CD4-positive, alpha-beta T cell treated with Interleukin-15 for 1 hour (primary cell): ENCODE measurements at places on chromosomes 3 and 15.

DNA sequence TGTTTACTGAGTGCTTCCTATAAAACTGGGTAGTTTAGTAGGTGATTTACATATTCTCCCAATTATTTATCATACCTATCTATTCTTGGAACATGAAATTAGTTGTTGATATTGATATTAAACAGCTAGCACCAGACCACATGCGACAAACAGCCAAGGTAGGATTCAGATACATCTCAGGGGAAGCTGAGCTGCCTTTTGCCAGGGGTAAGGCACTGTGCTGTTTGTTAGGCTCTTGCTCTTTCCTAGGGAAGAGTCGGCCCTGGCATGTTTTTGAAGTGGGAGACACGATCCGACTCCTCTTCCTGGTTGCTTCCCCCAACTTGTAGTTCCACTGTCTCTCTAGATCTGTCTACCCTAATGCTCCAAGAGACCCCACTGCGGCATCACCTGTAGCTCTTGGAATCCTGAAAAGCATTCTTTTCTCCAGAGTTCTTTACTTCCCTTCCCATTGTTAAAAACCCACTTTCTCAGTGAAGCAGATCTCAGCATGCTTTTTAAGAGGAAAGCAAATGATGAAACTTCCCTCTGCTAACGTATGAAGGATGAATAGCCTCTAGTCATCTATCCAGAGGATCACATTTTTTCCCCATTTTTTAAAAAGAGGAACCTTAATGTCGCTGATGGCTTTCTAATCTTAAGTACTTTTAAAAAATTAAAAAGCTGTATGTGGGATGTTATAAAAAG is 138.4 kb downstream of the GHSR start:
- no peak for DNase-seq

- DNase-seq: no peak
These were observed 10.0 kb downstream of the KLHDC8B start for GRCh38 chr3:49181351-49181750.

DNA sequence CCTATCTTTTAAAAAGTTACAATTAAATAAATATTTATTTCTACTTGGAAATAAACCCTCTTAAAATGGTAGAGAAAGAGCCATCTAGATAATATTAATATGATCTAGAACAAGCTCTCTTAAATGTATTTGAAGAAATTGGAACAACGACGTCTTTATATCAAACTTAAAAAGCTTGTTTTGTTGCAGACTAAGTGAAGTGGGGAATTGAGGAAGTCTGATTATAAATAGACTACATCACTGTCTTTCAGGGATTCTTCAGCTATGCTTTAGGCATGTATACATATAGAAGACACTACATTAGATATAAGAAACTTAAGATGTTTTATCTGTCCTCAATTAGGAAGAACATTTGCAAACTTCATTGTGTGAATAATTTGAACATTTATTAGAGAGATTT is 1.8 kb downstream of the BCHE start:
- DNase-seq: no peak

- no peak for DNase-seq
These were observed 4.3 kb downstream of the RBP1 start for GRCh38 chr3:139534992-139535879.

DNA sequence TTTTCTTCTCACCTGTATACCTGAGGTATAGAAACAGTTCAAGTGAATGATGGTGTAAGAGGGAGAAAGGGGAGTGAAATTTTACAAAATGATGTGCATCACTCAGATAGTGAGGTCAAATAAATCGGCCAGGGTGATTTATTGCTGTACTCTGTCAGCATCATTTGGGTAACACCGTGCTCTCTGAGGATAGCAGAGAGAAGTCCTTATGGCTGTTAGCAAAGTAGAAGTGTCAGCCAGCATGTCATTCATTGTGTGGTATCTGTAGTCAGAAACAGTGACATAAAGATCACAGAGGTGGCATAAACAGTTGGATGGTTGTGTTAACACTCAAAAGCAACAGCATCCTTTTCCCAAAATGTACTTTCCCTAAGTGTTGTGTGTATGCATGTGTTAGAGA is 53.4 kb downstream of the PSMD6 start:
- DNase-seq: no peak

- DNase-seq: no peak
These were observed 51.7 kb upstream of the HES1 start for GRCh38 chr3:194084284-194084683.

GRCh38 chr15:51077221-51078153 is 17.2 kb downstream of the TNFAIP8L3 start:
- peak; percentile 74 for DNase-seq

GRCh38 chr3:7368597-7368996 is 507.7 kb downstream of the GRM7 start:
- no peak for DNase-seq
